ENCODE measurements at places on chromosomes 3 and 15.

- DNase-seq: no peak
Measured at GRCh38 chr3:132399054-132399929, 18.0 kb upstream of the DNAJC13 start.

GRCh38 chr15:86295511-86295910 lies 215.8 kb downstream of the AGBL1 start:
- no peak for DNase-seq

DNA sequence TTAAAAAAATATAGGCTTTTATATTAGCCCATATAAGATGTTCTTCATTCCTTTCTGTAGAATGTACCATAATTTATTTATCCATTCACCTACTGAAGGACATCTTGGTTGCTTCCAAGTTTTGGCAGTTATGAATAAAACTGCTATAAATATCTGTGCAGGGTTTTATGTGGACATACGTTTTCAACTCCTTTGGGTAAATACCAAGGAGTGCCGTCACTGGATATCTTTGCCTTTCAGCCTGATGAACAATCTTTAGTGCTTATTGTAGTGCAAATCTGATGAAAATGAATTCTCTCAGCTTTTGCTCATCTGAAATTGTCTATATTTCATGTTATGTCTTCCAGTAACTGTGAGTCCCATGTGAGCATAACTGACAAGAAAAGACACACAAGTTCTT lies 26.6 kb upstream of the BLM start:
- no peak for DNase-seq

GRCh38 chr3:133949438-133949837 lies 53.8 kb upstream of the RAB6B start:
- DNase-seq: no peak

DNA sequence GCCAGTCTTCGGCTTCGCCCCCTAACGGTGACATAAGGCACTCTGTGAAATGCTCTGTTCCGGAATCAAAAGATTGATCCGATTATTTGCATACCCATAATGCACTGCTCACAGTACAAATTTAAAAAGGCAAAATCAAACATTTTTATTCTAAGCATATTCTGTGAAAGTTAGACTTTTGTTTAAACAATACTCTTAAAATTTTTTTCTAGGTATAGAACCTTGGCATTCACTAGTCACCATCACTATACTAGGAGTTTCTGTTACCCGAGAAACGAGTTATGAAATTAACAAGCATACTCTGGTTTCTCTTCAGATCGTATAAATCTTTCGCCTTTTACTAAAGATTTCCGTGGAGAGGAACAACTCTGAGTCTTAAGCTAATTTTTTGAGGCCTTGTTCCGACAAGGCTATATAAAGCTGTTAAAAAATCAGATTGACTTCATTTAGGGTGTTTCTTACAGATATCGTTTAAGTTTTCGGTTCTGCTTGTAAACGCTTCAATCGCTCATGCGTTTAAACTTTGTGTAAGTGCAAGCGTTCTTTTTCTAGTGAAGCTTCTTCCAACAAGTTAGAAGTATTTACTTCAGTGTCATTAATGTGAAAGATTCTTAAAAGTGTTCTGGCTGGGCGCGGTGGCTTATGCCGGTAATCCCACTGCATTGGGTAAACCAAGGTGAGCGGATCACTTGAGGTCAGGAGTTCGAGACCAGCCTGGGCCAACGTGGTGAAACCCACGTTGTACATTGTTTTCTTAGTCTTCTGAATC lies at the start of gene RNU5B-1:
Gene RNU5B-1, plus strand, starts transcription at position 297 of the 769 bp plus-strand sequence.
- DNase-seq: peak; percentile 73

DNA sequence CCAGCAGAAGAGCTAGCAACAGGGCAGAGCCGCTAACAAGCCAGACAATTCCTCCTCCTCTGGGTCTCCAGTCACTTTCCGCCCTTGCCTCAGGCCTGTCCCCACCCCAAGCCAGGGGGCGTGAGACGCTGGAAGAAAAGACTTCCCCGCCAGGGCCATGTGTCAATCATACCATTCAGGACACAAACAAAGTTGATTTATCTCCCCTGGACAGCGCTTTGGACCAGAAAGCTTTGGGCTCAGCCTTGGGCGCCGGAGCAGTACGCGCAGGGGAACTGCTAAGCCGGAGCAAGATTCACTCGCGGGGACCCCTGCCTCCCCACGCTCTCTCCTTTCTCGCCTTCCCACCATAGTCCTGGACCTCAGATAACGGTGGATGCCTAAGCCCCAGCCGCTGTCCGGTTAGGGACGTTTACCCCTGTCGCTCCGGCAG lies 479 bp downstream of the LRRC2 start:
- DNase-seq: no peak

- no peak for DNase-seq
Measured at GRCh38 chr15:50797926-50798325, 32.4 kb upstream of the SPPL2A start.

DNA sequence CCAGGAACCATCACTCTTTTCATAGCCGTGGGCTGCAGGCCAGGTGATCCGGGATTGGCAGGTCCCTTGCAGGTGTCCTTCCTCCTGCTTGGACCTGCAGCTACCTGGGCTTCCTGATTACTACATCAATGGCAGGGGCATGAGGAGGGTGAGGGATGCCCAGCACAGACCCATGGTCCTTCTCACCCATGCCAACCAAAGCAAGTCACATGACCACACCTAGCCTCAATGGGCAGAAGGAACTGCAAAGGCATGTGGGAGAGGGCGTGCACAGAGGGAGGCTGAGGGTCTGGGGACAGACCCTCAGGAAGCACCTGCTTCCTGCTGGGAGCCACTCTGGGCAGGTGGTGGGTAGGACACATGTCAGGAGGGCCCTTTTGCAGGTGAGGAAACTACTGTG lies 105.2 kb downstream of the NUP210 start:
- DNase-seq: no peak

DNA sequence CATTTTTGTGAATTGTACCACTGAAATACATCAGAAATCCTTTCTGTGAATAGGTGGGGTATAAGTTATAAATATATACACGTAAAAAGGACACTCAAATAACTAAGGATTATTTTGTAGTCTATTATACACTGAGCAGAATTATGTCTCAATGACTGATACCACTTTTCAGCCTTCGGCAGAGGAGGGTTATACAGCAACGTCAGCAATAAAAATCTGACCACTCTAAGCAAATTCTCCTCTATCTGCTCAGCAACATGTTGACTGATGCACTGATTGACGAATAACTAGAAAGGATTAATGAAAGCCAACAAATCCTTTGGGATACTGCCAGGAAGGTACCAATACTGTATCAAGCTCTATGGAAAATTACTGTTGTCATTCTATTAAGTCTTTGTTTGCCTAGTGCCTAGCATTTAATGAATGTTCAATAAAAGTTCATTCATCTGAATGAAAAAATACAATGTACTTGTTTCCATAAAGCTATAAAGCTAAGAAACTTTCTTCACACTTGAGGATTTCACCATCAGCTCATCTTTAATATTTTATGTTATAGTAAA lies 5.2 kb downstream of the ARPP19 start:
- DNase-seq: no peak

DNA sequence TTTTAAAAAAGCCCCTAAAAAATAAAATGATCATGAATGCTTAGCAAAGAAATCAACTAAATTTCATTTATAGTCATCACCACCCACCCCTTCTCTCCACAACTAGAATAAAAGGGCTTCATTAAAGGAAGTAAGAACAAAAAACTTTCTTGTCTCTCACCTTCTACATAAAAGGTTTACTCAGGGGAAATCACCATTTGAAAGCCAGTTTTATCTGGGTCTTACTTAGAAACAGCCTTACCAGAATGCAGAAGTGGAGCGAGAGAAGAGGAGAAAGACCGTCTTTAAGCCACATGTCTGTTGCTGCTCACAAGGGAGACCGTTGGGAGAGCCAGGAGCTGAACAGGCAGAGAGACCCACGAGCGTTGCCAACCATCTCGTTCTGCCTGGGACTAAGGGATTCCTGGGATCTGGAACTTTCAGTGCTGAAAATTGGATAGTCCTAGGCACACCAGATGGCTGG lies 350.1 kb upstream of the PROK2 start:
- no peak for DNase-seq

GRCh38 chr15:83208367-83208661 lies 691 bp upstream of the HDGFL3 start:
- DNase-seq: no peak

GRCh38 chr3:71454512-71455403 lies 128.8 kb downstream of the FOXP1 start:
- DNase-seq: no peak

GRCh38 chr3:47452453-47453215 lies 23.1 kb downstream of the SCAP start:
- no peak for DNase-seq

DNA sequence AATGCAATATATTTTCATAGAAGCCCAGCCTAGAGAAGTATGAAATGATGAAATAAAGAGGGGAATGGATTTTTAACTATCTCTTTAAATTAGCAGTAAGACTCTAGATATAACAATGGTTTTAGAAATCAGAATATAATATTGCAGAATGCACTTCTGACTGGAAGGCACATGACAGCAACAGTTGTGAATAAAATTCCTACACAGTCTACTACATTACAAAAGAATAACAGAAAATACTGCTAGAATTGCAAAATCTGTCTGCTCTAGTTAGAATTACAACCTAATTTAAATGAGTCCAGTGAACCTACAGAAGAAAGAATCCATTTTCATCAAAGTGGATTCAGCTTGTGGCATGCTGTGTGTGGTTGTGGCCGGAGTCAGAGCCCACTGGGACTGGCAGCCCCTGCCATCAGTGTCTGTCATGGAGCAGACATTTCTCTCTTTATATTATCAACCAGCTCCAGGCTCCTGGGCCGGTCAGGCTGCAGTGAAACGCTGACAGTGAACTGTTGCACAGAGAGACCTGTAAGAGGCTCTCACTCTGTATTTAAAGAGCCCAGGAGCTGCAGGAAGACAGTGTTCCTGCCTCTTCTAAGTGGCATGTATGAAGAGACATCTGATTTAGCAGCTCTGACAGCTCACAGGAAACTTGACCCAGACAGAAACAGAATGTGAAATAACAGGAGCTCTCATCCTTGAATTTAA lies 1523.8 kb upstream of the CADM2 start:
- DNase-seq: no peak

DNA sequence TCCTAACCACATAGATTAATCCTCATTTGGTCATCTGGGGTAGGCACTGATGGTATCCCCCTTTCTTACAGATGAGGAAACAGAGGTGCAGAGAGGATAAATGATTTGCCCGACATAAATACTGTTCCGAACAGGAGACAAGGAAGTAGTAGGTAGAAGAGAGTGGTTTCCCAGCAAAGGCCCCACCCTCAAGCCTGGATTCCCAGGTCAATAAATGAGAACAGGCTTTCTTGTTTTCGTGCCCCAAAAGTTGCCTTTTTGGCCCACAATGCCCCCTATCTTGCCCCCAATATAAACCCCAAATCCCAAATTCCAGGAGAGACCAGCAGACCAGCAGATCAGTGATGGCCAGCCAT lies 125.5 kb upstream of the PRR20G start:
- no peak for DNase-seq

GRCh38 chr3:24588629-24589512 lies 94.2 kb upstream of the THRB start:
- no peak for DNase-seq

DNA sequence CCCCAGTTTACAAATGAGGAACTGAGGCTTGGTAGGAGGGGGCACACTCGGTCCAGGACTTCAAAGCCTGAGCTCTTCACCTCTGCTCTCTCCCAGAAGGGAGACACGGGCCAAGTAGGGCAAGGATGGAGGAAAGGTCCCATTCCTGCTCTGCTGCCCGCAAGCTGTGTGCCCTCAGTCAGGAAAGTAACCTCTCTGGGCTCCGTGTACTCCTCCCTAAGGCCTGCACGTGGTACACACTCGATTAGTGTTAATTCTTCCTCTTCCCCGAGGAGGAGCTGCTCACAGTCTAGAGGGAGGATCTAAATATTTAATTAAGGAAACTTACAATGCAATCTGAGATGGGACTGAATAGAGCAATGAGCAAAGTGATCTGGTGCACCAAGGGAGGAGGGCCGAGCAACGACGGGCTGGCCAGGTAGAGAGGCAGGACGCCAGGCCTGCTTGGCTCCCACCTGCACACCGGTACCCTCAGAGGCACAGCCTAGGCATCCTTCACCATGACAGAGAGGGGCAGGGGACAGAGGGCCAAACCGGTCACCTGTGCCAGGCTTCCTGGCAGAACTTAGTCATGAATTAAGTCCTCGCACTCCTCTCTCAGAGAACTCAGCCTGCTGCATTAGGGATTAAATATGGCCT lies 47.2 kb upstream of the IQSEC1 start:
- no peak for DNase-seq

GRCh38 chr3:117473981-117474538 lies 764.5 kb downstream of the TUSC7 start:
- DNase-seq: no peak

- DNase-seq: no peak
Measured at GRCh38 chr15:98700519-98700918, 52.2 kb downstream of the IGF1R start.

- DNase-seq: no peak
Measured at GRCh38 chr3:6179761-6180160, 681.2 kb upstream of the GRM7 start.

DNA sequence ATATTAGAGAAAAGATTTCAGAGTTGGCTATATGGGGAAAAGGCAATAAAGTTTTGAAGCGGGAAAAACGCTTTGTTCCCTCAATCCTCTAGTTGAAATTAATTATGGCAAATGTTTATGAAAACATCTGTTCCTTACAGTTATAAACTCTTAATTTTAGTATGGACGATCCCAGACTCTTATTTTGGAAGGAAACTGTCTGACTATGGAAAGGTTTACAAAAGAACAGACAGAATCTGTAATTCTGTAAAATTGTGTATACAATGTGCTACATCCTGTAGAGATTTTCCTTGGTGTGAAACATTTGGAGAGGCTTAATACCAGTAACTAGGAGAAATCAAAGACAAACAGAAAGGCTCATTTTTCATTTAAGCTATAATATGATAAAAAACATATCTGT lies 311.8 kb downstream of the TBC1D5 start:
- no peak for DNase-seq

DNA sequence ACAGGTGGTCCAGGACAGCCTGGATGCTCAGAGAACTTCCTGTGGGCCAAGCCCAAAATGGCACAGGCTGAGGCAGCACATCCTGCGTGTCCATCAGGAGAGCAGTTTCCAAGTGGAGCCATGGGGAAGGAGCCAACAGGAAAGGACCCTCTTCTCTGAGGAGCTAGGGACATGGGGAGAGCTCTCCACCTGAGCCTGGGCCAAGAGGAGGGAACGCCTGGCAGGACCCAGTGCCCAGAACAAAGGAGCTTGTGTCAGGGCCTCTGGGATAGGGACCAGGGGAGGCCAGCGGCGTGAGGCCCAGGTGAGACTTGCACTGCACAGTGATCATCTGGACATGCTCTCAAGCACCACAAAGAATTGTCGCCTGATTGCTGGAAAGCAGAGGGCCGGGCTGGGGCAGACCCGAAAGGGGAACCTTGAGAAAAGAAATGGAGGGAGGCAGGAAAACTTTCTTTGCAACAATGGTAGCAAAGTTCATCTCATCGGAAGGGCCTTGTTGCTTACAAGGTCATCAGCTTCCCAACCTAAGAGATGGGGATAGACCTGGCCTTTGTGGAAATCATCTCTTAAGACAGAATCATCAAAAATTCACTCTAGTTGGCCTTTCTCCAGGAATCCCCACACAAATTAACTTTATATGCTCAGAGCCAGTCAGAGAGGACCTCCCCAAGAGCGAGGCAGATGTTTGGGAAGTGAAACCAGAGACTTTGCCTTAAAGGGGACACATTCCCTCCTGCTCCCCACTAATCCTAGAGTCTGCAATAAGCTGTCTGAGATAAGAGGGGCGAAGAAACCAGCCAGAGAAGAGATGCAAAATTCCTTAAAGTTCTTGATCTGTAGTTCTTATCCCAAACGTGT lies 47.7 kb upstream of the HES1 start:
- DNase-seq: no peak
